ENCODE measurements at places on chromosomes 2 and 18. TPM values are rescaled to one million over a fixed set of nuclear protein-coding genes. Genes with fewer than 3 reads are reported as not detected.

GRCh38 chr2:29865512-29865911 is 55.9 kb downstream of the ALK start:
- DNase-seq = no peak

GRCh38 chr2:238994876-238995275 is 147.0 kb downstream of the TWIST2 start:
- DNase-seq = no peak

- no peak for DNase-seq
These were observed 4.9 kb upstream of the TTC21B start for GRCh38 chr2:165958313-165958960.

GRCh38 chr2:176149481-176149938 is 1.8 kb upstream of the HOXD4 start:
- DNase-seq = no peak

DNA sequence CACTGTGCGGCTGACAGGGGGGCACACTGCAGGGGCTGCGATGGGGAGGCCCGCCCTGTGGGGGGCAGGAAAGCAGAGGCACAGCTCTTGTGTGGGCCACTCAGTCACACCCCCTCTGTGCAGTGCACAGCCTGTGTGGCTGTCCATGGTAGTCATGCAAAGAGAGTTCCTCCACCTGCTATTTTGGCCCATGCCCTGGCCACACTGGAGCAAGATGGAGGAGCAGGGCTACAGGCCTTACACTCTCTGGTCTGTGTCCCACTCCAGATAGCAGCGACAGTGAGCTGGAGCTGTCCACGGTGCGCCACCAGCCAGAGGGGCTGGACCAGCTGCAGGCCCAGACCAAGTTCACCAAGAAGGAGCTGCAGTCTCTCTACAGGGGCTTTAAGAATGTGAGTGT is 28.5 kb upstream of the FAHD2A start:
- no peak for DNase-seq

- no peak for DNase-seq
These were observed 5.7 kb upstream of the C2orf80 start for GRCh38 chr2:208195531-208195930.

DNA sequence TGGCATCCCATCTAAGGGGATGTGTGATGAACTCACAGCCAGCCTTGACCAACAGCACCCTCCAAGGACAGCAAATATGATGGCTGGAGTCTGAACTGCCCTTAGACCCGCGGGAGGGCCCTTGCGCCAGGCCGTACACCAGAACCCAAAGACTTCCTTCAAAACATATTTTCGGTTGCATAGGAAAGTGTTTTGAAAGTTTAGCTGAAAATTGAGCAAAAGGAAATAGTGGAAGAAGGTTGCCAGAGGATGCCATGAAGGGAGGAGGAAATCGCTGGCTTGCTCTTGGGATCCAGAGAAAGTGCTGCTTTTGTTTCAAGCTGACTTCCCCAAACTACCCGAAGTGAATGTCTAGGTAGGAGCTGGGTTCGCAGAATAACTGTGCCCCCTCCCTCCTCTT is 61.3 kb downstream of the IL1R2 start:
- DNase-seq = no peak

DNA sequence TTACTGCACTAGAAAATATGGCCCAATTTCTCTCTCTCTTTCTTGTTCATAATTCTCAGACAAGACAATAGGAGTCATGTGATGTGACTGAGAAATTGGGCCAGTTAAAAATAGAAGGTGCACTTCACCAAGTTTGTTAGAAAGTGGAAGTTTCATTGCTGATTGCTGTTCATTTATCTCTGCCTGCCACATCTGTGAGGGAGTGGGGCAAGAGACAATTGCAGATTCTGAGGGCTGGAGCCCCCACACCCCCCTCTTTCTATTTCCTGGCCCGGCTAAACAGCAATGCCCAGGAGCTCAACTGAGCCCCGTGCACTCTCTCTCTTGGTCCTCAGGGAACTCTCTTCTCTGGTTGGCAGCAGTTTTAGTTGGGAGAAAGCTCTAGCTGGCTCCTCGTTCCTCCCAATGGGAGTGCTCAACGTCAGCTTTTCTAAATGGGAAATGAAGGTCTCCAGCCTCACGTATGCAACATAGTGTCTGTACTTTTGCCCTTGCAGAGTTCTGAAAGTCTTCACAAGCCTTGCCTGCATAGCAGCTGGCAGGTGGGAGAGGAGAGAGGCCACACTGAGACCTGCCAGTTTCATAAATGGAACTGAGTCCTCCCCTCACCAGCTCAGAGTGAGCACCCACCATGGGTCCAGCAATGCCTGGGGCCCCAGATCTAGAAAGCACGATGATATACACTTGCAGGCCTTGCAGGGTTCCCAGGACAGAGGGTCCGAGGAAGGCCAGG is 115.7 kb downstream of the MYCN start:
- DNase-seq = no peak

GRCh38 chr2:62736899-62737559 is 31.5 kb downstream of the EHBP1 start:
- DNase-seq = no peak

DNA sequence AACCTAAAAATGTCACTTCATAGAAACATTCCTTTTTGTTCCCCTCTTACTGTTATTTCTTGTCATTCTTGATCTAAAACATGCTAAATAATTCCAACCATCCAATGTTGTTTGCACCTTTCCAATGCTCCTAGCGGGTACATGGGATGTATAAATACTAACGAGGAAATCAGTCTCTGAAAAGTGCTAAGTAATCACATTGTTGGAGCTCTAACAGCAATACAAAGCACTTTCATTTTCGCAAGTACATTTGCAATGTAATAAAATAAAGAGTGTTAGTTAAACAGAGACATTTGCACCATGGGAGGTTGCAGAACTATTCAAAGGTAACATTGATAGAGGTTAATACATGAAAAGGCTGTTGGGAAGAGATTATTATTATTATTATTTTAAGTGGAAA is 286.2 kb upstream of the ACVR2A start:
- DNase-seq = no peak

DNA sequence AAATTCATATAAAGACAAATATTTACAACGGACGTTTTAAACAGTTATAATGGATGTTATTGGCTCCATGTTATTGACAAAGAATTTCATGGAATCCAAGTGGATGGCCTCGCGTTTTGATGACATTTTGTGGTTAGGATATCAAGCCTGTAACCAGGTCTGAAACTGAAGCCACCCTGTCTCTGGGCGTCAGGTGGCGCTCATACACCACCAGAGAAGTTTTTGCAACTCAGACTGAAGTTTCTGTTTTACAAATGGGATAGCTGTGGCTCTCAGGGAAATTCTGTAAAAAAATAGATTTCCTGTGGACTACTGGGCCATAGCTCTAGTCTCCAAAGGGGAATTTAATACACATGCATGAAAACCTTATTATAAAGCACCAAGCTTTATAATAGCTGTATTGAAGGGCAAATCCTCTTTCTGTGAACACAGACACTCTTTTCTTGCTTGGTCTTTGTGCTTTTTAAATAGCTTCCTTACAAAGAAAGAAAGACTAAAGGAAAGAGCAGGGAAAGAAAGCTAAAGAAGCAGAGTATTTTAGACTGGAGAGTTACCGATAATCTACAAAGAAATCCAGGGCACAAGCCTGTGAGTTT is 86.7 kb downstream of the C18orf54 start:
- DNase-seq = peak; percentile 75

DNA sequence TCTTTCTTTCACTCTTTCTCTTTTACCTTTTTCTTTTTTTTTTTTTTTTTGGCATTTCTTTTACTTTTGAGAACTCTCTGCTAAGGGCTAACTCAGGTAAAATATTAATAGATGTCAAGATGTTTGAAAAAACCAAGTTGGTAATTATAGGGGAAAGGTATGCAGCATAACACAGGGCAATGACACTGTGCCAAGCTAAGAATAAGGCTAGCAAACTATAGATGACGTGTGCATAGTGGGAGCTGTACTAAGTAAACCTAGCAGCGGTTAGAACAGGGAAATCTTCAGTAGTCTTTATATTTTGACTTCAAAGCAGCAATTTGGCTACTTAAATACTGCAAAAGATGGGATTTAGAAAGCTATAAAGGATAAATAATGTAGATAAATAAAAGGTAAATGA is 415.4 kb upstream of the RGPD4 start:
- DNase-seq = no peak

DNA sequence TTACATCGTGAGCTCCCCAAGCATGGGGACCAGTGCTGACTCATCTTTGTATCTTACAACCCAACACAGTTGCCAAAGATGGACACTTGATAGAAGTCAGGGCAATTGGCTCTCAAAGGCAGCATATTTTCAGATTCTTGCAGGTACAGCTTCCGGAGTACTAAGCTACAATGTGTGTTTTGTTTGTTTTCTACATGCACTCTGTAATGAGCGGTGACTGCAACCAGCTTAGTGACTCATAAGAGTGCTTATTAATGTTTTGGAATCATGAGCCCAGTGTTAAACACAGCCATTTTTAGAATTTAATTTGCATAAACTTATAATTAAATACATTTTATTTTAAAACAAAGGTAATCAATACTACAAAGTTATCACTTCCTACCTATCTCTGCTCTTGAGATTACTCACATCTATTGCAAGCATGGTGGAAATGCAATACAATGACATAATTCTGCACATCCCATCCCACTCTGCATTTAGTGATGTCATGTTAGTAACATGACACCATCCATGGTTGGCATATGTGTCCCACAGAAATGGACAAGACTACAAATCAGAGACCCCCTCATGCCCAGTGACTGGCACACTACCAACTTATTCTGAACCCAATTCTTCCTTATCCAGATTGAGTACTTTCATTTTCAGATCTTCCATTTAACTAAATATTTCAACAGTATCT is 399.8 kb upstream of the ST6GAL2 start:
- no peak for DNase-seq

DNA sequence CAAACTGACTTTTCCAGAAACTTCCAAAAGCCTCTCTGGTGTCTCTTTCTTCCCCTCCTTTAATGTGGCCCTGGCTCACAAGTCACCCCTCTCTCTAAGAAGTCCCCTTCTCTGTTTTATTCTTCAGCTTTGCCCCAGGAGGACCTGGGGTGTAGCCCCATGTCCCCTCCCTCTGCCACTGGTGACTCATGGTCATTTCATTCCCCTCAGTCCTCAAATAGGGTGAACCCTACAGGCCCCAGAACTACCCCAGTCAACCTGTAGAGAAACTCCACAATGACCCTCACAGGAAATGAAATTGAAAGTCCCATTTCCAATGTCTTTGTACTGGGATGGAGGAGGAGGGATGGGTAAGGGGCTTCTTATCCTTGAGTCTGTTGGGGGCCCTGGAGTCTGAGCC is 6.2 kb upstream of the SPEG start:
- DNase-seq = no peak

GRCh38 chr18:57831597-57832377 is 28.7 kb upstream of the ATP8B1 start:
- DNase-seq = no peak

GRCh38 chr2:6791682-6792081 is 74.0 kb downstream of the CMPK2 start:
- DNase-seq = peak; percentile 53

GRCh38 chr2:45684756-45685155 is 33.3 kb downstream of the PRKCE start:
- DNase-seq = no peak

DNA sequence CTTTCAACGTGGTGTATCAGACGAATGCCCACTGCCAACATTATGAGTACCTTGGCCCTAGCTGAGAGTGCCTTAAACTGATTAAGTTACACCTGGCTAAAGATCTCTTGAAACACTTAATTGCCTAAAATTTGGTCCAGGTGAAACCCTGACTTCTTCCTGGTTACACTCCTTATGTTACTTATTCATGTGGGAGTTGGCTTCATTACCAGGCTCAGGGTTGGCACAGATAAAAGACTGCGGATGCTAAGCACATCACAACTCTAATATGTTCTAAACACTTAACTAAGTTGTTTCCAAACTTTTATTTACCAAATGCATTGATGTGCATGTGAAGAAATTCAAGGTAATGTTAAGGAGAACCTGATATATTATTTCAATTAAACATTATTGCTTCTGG is 298.9 kb downstream of the TCF4 start:
- DNase-seq = no peak

GRCh38 chr18:55384115-55384514 is 203.9 kb downstream of the TCF4 start:
- DNase-seq = no peak

GRCh38 chr2:172256886-172257285 is 154.2 kb upstream of the DLX2 start:
- DNase-seq = no peak

DNA sequence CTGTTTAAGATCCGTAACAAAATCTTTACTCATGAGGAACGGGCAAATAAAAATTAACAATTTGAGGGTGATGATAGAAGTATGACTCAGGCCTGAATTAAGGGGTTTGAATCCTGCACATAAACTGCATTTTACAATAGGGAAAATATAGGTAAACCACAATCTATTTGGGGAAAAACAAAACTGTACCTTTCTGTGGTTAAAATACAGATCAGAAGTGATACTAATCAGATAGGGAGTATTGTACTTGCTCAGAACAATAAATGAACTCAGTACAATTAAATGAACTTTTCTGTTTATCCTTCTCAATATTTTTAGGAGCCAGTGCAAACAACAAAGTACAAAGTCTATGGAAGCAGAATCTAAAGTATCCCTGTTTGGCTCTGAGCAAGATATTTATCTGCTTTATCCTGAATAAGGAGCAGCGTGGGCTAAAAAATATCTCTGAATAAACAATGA is 287.3 kb downstream of the ZNF385B start:
- DNase-seq = no peak

- no peak for DNase-seq
These were observed 49.1 kb downstream of the EML6 start for GRCh38 chr2:54772531-54772930.

- DNase-seq = peak; percentile 34
These were observed at the start of gene CMPK2 for GRCh38 chr2:6865346-6866274. Gene CMPK2, minus strand, starts transcription at chr2:6865907. Its CDS starts 211 bp downstream, at chr2:6865696.

GRCh38 chr2:129748653-129749052 is 230.8 kb upstream of the RAB6C start:
- DNase-seq = peak; percentile 18

Gene OTX1
- 1.2 TPM for total RNA-seq

Gene CRYGD
- not detected for total RNA-seq

Gene TUBA4A
- total RNA-seq = not detected

Gene FBXO15
- 1.0 TPM for total RNA-seq

Gene APOB
- not detected for total RNA-seq

Gene INSIG2
- total RNA-seq = 3.8 TPM

Gene REG3G
- total RNA-seq = 0.19 TPM

Gene EMX1
- not detected for total RNA-seq

Gene AUP1
- total RNA-seq = 366 TPM

Gene NPHP1
- 2.6 TPM for total RNA-seq

Gene MAP4K3
- total RNA-seq = 73.1 TPM

Gene FNDC4
- total RNA-seq = 1.5 TPM

Measured in SK-MEL-5 (cell line).